Naive thymus-derived CD8-positive, alpha-beta T cell (primary cell): ENCODE measurements at places on chromosomes 4 and X. TPM values are rescaled to one million over a fixed set of nuclear protein-coding genes. Genes with fewer than 3 reads are reported as not detected.

DNA sequence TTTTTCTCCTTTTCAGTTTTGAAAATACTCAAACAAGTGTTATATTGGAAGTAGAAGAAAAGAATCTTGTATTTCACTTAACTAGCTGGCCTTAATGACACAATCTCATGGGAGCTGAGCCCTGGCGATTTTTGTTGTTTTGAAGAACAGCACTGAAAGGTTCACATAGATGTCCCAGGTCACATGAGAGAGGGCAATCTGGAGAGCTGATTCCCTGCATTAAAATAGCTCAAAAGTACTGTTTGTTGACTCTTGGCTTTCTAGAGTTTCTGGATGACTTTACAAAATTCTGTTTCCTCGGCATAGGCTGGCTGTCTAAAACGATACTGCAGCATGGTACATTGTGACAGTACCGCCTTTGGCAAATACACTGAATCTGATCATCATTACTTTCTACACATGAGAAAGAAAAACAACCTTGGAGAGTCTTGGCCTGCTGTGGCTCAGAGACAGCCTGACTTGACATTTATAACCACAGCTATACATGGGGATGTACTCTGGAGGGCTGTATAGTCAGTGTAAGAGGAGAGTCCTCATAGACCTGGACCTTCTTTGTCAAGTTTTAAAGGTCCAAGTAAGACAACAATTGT is 119.8 kb upstream of the PDLIM3 start:
- peaks cover 12% of the 10 kb centered on the region for H3K27me3 ChIP-seq
- H3K36me3 ChIP-seq = no peaks in the 10 kb centered on the region
- no peak for DNase-seq
- no peak overlapping the region for H3K27ac ChIP-seq
- H3K4me3 ChIP-seq = no peak overlapping the region
- no peaks in the 10 kb centered on the region for H3K4me1 ChIP-seq

- no peak overlapping the region for H3K27ac ChIP-seq
- no peaks in the 10 kb centered on the region for H3K36me3 ChIP-seq
- H3K4me1 ChIP-seq = no peaks in the 10 kb centered on the region
- H3K4me3 ChIP-seq = no peak overlapping the region
- DNase-seq = no peak
Measured at GRCh38 chr4:25986807-25987206, 72.8 kb downstream of the SMIM20 start.

- no peaks in the 10 kb centered on the region for H3K36me3 ChIP-seq
- no peaks in the 10 kb centered on the region for H3K27me3 ChIP-seq
- no peak overlapping the region for H3K27ac ChIP-seq
- no peak overlapping the region for H3K4me3 ChIP-seq
- no peaks in the 10 kb centered on the region for H3K4me1 ChIP-seq
- DNase-seq = no peak
Measured at GRCh38 chr4:176142253-176142652, 53.1 kb downstream of the SPATA4 start.

ARMCX1 gene
- 4.9 TPM for polyA plus RNA-seq

HEPH gene
- 1.1 TPM for polyA plus RNA-seq

GRCh38 chrX:2313864-2314640 is 186.7 kb downstream of the DHRSX start:
- no peaks in the 10 kb centered on the region for H3K27me3 ChIP-seq
- H3K4me3 ChIP-seq = no peak overlapping the region
- H3K27ac ChIP-seq = no peak overlapping the region
- DNase-seq = no peak
- H3K36me3 ChIP-seq = peaks cover 8% of the 10 kb centered on the region
- no peaks in the 10 kb centered on the region for H3K4me1 ChIP-seq

CYBB gene
- polyA plus RNA-seq = 0.47 TPM

EBP gene
- 77.0 TPM for polyA plus RNA-seq
